Parietal lobe (tissue), 2 donors: ENCODE measurements at places on chromosomes 2 and 18. TPM values are rescaled to one million over a fixed set of nuclear protein-coding genes. Genes with fewer than 3 reads are reported as not detected.

The TCF7L1 gene
- total RNA-seq: 3.4 TPM

The CCT7 gene
- total RNA-seq: 155 TPM

The FSHR gene
- not detected for total RNA-seq

The LYPD6B gene
- 13.8 TPM for total RNA-seq
